ENCODE measurements at places on chromosomes 3 and 15.

DNA sequence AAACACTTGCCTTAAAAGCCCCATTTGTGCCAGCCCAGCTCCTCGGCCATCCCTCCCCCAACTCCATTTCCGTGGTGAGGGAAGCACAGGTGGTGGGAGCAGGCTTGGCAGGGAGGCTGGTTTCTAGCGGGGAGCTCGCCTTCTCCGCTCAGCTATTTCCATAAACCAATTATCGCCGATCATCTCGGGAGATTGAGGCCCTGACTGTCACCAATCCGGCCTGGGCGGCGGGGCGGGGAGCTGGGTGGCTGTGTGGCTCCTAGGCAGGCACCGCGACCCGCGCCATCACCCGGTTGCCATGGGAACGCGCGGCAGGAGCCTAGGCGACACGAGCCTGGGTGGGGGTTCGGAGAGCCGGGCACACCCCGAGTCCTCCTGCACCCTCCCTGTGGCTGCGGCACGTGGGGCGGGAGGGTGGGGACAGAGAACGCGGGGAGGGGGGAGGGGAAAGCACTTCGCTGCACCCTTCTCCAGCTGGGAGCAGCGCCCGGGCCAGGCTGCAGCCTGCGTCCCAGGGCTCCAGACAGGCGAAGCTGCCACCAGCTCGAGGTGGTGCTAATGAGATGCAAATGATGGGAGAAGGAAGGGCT is 9.3 kb downstream of the CCDC33 start:
- DNase-seq, result peak; percentile 28

- no peak for DNase-seq
Measured at GRCh38 chr3:108590460-108590859, 938 bp downstream of the DZIP3 start.

DNA sequence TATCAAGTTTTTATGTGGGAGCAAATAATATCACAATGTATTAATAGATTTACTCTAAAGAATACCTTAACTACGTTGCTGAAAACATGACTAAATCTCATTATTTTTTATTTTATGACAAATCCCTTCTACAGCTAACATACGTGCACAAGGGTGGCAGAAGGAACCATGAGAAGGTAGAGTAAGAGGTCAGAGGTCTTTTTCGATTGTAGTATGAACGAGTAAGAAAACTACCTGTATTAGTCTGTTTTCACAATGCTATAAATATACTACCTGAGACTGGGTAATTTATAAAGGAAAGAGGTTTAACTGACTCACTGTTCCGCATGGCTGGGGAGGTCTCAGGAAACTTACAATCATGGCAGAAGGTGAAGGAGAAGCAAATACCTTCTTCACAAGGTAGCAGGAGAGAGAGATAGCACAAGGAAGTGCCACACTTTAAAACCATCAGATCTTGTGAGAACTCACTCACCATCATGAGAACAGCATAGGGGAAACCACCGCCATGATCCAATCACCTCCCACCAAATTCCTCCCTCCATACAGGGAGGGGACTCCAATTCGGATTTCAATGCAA is 95.3 kb downstream of the SUCLG2 start:
- no peak for DNase-seq

- no peak for DNase-seq
Measured at GRCh38 chr3:33383951-33384350, 56.3 kb downstream of the UBP1 start.

GRCh38 chr3:133955892-133956291 is 60.2 kb upstream of the RAB6B start:
- no peak for DNase-seq

- no peak for DNase-seq
Measured at GRCh38 chr3:58044691-58045483, 36.7 kb downstream of the FLNB start.

DNA sequence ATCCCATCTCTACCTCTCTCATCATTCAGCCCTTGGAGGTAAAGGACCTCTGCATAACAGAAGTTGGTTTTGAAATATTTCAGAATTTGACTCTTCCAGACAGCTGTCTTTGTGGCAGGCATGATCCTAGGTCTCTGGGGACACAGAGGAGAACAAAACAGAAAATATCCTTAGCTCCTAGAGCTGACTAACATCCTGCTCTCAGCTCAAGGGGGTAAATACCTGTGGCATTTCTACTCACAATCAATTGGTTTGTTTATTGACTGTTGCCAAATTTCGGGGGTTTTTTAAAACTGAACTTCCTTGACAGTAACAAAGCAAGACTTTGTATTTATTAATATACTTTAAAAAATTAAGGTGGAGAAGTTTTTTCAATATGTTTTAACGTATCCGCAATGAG is 78.8 kb downstream of the EOMES start:
- no peak for DNase-seq

DNA sequence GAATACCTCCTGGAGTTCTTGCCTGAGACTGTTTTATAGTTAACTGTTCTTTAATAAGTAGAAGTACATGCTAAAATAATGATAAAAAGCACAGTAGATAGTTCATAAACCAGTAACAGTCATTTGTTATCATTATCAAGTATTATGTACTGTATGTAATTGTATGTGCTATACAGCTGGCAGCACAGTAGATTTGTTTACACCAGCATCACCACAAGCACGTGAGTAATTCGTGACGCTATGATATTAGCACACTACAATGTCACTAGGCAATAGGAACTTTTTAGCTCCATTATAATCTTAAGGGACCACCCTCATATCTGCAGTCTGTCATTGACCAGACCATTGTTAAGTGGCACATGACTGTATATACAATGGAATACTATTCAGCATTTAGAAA is 534.7 kb downstream of the FHIT start:
- DNase-seq, result no peak

GRCh38 chr3:13012221-13012691 is 61.0 kb downstream of the IQSEC1 start:
- DNase-seq, result no peak

GRCh38 chr3:159139326-159139725 is 337.5 kb downstream of the MFSD1 start:
- DNase-seq, result no peak

GRCh38 chr3:32097768-32098167 is 8.7 kb upstream of the GPD1L start:
- DNase-seq, result no peak

- peak; percentile 6 for DNase-seq
Measured at GRCh38 chr3:167882057-167882667, 146.6 kb downstream of the SERPINI1 start.

DNA sequence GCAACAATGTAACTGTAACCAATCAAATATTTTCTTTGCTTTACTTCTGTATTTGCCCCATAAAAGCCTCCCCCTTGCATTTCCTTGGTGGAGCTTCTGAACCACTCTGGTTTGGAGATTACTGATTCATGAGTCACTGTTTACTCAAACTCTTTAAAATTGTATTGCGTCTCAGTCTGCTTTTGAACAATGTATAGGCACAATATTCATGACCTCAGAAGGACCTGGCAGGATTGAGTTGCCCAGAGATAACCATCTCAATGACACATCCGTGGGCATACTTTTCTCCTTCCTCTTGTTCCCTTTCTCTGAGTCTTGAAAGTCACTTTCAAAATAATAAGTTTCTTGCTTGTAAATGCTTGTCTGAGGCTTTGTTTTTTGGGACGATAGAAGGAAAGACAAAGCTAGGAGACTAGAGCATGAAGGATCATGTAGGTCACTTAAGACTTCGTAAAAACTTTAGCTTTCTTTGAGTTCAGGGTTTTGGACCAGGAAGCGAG is 57.1 kb upstream of the POU1F1 start:
- DNase-seq, result no peak

DNA sequence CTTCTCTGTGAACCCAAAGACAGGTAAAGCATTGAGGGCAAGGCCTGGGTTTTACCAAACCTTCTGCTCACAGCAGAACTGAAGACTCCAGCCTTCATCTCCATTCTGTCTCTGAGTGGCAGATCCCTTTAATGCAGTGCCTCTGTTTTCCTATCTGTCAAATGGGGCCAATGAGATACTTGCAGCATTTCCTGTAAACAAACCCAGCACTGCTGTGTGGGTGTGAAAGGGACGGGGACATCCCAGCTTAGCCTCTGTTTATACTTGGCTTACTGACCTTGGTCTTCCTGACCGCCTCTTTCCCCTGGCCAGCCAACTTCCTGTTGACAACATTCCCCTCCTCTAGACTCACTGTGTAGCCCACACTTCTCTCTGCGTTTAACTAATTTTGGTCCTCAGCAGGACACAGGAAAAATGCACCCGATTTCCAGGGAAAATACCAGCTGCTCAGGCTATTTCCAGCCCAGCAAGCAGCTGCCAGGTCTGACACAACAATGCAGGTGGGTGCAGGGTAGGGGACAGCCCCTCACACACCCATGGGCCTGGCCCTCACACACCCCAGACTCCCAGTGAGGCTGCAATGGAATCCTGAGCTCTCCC is 105.9 kb upstream of the HERC1 start:
- DNase-seq, result no peak
